Head of caudate nucleus (tissue), 42 donors: ENCODE measurements at places on chromosomes 7 and 10.

DNA sequence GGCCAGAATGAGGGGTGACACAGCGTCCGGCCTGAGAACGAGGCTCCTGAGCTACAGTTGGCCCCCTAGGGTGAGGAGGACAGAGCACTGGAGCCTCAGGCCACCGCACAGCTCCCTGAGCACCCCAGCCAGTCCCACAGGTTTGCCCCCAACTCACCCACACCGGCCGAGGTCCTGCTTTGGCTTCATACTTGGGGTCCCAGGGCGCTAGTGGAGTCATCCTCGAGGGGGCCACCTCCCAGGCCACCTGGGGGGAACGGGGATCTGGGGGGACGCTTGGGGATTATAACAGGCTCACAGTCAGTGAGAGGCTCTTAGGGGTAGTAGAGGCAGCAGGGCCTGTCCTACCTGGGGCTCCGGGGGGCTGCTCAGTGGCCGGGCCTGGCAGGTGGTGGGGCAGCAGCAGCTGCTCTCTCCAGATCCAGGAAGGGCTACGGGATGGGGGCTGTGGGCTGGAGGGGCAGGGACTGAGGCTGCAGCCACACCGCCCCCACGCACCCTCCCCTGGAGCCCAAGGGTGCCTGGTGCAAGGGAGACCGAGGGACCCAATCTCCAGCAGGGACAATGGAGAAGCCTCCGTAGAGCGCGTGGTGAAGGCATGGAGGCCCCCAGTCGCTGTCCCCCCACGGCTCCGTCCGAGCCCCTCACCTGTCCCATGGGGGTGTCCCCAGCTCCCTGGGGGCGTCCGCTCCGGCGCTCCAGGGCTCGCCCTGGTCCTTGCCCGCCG lies 588 bp downstream of the SAP25 start:
- no peak for DNase-seq

DNA sequence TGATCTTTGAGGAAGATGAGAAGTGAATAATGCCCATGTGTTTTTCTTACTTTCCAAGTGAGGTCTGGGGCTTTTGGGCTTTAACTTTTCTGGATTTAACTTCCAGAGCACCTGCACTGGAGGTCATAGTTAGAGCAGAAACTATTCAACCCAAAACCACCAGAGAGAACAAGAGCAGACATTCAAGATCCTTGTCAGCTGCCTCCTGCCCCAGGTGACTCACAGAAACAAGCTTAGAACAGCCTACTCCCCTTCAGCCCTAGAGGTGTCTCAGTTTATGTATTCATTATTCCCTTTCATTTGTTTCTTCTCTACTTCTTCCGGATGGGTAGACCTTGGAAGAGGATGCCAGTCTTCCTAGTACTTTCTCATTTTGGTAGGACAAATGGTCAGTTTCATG lies 270.5 kb downstream of the CNTNAP2 start:
- no peak for DNase-seq

DNA sequence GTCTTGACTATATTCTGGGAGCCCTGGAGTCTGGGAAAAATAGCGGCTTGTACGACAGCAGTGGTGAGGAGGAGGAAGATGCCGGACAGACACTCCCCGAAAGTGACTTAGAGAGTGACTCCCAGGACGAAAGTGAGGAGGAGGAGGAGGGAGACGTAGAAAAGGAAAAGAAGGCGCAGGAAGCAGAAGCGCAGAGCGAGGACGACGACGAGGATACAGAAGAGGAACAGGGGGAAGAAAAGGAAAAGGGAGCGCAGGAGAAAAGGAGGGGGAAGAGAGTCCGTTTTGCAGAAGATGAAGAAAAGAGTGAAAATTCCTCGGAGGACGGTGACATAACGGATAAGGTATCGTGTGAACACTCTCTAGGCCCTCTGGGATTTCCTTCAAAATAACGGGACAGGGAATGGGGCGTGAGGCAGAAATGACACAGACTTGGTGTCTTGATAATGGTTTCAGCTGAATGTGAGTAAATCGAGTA lies 908 bp downstream of the NOM1 start:
- DNase-seq, result no peak

GRCh38 chr10:77865580-77866324 lies 60.8 kb downstream of the DLG5 start:
- no peak for DNase-seq

GRCh38 chr7:151138153-151138851 lies 29.2 kb downstream of the GBX1 start:
- DNase-seq, result peak; percentile 16
